ENCODE measurements at places on chromosomes 12 and 14.

- no peak for DNase-seq
These were observed 3.0 kb downstream of the PAWR start for GRCh38 chr12:79687711-79688260.

- DNase-seq, result no peak
These were observed 124.4 kb downstream of the MED13L start for GRCh38 chr12:116153113-116153512.

DNA sequence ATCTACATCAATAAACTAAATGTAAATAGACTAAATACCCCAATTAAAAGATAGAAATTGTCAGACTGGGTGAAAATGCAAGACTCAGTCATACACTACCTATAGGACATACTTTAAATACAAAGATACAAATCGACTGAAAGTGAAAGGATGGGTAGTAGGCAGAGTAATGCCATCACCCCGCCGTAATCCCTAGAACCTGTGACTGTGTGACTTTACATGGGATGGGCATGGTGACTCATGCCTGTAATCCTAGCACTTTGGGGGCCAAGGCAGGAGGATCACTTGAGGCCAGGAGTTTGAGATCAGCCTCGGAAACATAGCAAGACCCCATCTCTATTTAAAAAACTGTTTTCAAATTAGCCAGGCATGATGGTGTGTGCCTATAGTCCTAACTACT lies 2.6 kb upstream of the EVL start:
- no peak for DNase-seq

GRCh38 chr14:93056840-93057585 lies 58.7 kb downstream of the ITPK1 start:
- no peak for DNase-seq

DNA sequence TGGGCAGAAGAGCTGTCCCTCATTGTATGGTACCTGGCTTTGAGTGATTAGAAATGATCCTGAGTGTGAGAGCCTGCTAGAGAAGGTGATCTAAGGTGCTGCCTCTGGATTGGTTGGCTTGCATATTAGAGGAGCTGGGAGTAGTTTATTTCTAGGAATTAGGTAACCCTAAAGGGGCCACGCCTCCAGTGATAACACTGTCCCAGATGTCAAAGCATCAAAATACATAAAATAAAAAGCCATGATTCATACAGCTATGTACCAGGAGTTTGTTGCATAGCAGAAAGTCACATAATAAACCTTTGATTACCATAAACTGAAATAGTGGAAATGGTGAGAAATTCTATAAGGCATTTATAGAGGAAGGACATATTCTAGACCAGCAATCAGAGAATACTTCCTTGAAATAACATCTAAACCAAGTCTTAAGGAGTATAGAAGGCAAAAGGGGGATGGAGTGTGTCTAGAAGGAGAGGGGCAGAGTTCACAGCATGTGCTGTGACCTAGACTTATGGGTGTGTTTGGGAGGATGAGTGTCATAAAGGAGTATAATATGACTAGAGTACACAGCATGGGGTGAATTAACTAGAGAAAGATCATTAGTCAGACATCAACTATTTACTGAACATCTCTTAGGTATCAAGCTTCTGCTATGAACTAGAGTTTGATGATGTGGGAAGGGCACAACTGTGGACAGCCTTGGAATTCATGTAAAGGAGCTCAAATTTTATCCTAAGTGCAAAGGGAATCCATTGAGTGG lies 686.4 kb downstream of the GALC start:
- DNase-seq, result no peak

GRCh38 chr12:63103494-63104131 lies 47.4 kb downstream of the AVPR1A start:
- DNase-seq, result no peak

Data from activated CD4-positive, alpha-beta T cell treated with anti-CD3 and anti-CD28 coated beads, Interleukin-2, amount 50 U/mL, for 1 hour (primary cell).